GM06990 (cell line): ENCODE measurements at places on chromosomes 6 and 20.

- DNase-seq = no peak
Measured at GRCh38 chr6:108438918-108439317, 121.8 kb upstream of the FOXO3 start.

- DNase-seq = peak; percentile 63
Measured at GRCh38 chr20:19071446-19071725, 141.1 kb upstream of the SLC24A3 start.

DNA sequence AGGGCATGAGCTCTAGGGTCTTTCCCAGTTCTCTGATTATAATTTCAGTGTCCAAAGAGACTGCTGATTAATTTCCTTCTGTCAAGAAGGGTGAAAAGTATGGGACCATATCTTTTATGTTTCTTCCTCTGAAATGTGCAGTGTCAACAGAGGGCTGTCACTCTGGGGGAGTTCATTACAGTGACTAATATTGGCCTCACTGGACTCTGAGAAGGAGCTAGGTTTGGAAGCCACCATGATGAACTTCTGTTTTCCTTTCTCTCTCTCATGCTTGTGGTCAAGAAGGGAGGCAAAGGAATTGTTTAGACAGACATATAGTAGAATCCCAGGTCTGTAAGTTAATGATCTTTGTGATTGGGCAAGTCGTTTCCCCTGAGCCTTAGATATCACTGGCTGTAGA lies 41.8 kb upstream of the BMP6 start:
- no peak for DNase-seq

GRCh38 chr6:16637635-16638034 lies 123.6 kb downstream of the ATXN1 start:
- no peak for DNase-seq

- no peak for DNase-seq
Measured at GRCh38 chr20:22984008-22984407, 51.1 kb upstream of the SSTR4 start.
